ENCODE measurements at places on chromosomes 4 and X.

DNA sequence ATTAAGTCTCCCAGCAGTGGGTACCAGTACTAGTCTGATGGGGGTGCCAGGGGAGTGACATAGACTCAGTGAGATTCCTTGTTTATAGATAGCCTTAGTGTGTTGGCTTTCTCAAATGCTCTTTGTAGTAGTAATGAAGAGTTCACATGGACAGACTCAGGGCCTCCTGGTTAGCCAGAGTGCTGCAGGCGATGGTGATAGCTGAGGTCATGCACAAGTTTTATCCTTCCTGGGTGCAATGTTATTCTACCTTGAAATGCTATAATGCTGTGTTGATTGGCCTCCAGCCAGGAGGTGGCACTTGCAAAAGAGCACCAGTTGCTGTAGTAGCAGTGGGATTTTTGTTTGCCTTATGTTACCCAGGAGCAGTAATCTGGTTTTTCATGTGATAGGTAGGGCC, 35.5 kb upstream of the ADH4 start:
- no peak for DNase-seq

DNA sequence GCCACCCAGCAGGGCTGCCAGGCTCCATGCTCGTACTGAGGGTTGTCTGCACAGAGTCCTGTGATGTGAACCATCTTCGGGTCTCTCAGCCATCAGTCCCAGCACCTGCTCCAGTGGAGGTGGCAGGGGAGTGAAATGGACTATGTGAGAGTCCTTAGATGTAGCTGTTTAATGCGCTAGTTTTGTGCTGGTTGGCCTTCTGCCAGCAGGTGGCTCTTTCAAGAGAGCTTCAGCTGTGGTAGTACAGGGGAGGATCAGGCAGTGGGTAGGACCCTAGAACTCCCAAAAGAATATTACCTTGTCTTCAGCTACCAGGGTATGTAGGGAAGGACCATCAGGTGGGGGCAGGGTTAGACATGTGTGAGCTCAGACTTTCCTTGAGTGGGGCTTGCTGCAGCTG, 1066.0 kb downstream of the GLUD2 start:
- DNase-seq: no peak

- DNase-seq: no peak
These were observed 5.5 kb downstream of the TMEM131L start for GRCh38 chr4:153471698-153472093.

DNA sequence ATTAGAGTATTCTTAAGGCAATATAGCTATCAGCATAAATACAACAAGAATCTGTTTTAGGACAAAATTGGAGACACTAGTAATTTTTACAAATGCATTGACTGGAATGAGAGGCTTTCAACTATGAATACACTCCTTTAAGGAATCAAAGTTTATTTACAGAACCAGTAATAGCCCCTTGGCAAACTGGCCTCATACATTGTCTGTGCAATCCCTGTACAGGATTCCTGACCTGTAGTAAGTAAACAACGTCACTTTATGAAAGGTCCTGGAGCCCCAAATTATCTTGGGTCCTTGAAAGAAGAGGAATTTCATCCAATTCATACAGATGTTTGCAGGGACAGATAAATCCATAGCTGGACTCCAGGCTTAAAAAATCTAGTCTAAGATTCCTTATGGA, 25.4 kb upstream of the CXCL3 start:
- no peak for DNase-seq

DNA sequence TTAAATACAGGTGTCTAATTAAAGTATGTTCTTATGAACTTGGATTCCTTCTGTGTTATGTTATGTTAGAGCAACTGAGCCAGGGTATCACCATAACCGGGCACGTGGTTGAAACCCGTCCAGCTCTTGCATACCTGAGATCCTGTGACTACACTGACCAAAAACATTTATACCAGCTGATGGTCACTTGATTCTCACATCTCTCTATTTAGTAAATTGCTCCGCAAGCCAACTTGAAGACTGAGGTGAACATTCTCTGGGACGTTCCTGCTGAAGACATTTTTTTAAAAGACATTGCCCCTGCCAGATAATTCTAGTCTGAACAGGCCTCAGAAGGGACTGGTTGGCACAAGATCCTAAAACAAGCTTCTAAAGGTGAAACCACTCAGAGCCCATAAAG, 550.0 kb upstream of the DIPK2B start:
- DNase-seq: no peak

DNA sequence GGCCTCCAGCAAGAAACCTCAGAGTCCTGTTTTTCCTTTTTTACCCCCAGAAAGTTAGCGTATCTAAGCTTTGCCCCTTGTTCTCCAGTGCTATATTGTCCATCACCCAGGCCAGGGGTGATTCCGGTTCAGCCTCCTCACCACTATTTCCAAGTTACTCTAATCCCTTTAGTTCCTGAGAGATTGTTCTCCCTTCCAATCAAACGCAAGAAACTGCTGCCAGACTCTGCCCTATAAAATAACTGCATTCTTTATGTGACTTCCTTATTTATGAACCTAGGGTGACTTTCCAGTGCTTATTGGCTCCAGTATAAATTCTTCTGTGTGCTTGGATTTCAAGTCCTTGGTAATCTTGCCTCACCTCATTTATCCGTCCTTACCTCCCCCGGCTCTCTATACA, 65.7 kb downstream of the CLCN5 start:
- DNase-seq: no peak

DNA sequence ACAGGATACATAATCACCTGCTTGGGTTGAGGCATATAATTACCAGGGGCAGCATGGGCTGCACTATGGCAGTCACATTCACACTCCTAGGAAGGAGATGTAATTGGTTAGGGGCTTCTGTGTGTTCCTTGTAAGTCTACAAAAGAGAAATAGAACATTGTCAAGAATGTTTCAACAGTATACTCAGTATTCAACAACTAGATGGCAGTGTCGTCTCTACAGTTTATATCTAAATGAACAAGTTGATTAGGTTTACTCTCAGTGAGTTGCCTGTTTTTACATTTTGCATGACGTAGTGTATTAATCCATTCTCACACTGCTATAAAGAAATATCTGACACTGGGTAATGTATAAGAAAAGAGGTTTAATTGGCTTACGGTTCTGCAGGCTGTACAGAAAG, 50.5 kb upstream of the RAB33B start:
- DNase-seq: no peak

DNA sequence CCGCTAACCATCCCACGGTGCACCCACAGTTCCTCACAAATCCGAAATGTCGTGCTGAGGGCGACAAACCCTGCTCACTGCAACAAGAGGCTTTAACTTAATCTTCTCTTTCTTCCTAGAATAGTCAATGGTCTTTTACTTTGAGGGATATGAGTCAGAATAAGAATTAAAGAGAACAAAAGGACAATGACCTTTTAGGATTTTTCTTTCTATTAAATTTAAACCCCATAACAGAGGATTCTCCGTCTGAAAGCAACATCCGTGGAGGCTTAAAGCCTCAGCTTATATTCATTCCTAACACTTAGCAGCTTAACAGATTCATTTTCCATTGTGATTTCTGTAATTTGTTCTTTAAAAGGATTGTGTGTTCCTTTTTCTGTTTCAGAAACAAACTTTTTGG, 44.9 kb upstream of the PUDP start:
- no peak for DNase-seq

- no peak for DNase-seq
These were observed 42.1 kb upstream of the KLHL34 start for GRCh38 chrX:21700275-21700674.
